ENCODE measurements at places on chromosomes 1 and 21.
A peak's percentile ranks its signal among the peaks of the same experiment; 100 is the strongest.

DNA sequence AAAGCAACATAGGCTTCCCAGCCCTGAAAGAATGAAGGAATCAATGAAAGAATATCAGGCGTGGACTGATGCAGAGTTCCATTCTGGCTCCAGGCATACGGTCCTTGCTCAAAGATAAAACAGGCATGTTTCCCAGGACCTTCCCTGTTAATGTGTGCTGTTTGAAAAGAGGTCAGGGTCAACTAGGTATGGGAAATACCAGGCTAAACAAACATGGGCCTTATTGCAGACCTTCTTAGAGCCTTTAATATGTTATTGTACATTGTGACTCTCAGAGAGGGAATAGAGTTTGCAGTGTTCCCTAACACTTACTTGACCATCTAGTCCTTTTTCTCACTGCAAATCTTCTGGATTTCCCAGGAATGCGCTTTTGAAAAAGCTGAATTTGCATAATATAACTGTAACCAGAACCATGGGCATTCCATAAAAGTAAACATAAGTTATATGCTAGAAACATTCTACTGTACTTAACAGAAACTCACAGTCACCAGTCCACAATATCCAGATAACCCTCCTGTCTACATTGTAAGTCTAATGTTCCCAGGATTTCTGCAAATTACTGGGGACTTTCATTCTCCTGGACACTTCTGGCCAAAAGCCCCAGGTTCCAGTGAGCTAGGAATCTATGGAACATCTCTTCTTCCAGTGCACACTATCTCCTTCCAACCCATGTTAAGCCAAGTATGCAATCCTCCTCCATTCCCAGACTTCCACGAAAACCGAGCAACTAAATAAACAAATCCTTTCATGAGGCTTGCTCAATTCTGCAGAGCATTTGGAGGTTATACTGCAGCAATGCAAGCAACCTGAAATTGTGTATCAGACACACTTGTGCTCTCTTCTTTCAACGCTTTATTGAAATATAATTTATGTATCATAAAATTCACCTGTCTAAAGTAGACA, 486.6 kb downstream of the SETD4 start:
- no peak for DNase-seq

DNA sequence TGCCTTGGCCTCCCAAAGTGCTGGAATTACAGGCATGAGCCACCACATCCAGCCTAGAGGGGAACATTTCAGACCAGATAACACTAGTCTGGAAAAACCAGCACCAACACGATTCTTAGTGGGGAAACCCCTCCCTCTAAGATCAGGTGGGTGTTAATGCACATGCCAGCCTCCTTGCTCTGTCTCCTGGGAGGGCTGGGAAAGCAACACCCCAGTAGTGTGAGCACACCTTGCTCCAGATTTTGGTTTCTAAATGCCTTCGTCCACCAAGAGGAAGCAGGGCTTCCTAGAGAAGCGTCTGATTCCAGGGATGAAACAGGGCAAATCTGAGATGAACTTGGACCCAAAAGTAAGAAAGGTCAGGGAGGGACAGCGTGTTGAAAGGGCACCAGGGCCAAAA, 2.2 kb upstream of the KRTAP10-4 start:
- DNase-seq, result no peak

GRCh38 chr1:157193702-157194391, 55.7 kb upstream of the ETV3 start:
- DNase-seq, result peak; percentile 48

GRCh38 chr1:65505547-65506300, 85.3 kb downstream of the LEPR start:
- peak; percentile 42 for DNase-seq

GRCh38 chr1:143661418-143662101, 310.2 kb downstream of the FAM72C start:
- no peak for DNase-seq

DNA sequence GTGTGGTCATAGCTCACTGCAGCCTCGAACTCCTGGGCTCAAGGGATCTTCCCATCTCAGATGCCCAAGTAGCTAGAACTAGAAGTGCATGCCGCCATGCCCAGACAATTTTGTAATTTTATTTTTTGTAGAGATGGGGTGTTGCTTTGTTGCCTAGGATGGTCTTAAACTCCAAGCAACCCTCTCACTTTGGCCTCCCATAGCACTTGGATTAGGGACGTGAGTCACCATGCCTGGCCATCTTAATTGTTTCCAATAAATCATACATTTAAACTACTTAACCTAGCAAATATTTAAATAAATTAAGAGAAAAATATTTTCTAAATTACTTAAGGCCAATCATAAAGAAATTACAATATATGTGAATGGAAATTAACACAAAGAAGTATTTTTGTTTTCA, 35.1 kb upstream of the ADGRL4 start:
- DNase-seq, result no peak

DNA sequence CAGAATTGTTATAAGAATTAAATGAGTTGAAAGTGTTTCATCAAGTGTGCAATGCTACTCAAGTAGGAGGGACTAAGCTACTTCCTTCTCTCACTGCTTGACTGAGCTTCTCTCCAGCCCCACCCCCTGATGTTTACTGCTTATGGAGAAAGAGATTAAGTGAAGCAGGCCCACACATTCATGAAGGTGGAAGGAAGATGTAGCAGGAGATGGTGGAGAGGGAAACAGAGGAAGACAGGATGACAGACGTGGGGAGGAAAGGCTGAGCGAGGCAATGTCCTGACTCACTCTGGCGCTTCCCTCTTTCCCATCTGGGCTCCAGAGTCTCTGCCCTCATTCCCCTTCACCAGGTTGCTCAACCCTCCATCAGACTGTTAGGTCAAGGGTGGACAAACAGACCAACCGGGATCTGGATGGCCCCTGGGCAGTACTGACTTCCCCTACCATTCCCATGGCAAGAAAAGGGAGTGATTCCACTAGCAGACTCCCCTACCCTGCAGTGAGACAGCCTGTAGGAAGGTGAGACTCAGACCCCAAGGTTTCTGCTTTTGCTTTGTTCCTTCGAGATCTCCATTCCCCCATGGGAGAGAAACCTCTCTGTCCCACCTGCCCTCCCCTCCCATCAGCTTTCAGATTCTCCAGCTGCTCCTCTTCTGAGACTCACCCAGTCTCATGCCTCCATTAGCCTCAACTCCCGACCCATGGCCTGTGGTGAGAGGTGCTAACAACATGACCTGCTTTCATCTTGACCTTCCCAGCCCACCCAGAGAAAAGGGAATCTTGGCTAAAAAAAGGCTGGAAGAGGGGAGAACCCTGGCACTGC, 3.1 kb upstream of the ARHGEF2 start:
- DNase-seq, result no peak

DNA sequence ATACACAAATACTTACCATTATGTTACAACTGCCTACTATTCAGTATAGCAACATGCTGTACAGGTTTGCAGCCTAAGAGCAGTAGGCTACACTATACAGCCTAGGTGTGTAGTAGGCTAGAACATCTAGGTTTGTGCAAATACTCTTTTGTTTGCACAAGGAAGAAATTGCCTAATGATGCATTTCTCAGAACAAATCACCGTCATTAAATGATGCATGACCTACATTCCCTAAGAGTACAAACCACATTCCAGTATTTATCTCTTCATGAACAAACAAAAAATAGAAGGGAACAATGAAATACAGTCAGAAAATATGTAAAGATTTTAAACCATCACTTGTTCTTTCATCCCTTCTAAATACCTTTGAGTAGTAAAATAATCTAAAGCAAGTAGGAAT, 109.7 kb upstream of the HP1BP3 start:
- no peak for DNase-seq

- DNase-seq, result peak; percentile 71
These were observed 68.4 kb upstream of the SSBP3 start for GRCh38 chr1:54474310-54475251.

Data from ovary (tissue), 10 donors.